ENCODE measurements at places on chromosomes 16 and 17.

DNA sequence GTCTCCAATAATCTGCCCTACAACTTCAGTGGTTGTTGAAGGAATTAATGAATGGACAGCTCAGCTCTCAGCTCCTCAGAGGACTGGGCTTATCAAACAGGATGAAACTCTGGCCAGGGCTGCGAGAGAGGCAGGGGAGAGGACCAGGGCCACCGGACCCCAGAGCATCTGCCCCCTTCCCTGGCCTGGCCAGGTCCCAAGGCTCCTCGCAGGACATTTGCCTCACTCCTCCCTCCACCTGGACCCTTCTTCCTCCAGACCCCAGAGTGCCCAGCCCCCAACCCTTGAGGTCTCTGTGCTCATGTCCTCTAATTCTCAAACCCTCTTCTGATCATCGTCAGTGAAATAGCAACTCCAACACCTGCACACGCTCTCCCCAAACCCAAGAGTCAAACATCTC, 3.7 kb downstream of the CD300C start:
- DNase-seq, result no peak

DNA sequence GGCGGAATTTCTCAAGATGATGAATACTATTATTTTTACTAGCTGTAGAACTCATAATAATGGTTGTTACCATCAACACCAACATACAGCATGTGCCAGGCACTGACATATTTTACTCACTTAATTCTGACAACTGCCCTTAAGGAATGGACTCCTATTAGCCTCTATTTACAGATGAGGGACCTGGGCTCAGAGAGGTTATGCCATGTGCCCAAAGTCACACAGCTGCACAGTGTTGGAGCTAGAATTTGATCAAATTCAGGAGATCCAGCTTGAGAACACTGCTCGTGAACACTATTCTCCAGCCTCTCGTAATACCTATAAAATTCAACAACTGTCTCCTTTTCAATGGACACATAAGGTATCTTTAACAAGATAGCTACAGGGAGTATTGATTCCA, 97.2 kb downstream of the XYLT1 start:
- no peak for DNase-seq

DNA sequence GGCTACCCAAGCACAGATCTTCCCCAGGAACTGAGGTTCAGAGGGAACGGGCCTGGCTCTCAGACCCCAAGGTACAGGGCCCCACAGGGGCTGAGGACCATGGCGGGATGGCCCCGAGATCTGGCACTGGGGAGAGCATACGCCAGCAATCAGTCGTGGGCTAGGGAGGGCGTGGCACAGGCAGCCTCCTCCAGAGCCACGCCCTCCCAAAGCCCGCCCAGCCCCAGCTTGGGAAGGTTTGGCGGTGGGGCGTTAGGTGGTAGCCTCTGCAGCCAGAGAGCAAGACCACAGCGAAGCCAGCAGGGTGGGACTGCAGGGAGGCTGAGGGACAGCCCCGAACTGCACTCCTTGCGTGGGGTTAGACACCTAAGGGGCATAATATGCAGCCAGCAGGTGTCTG, 11.6 kb downstream of the WNT9B start:
- no peak for DNase-seq

- DNase-seq, result no peak
Measured at GRCh38 chr16:73608911-73609310, 561.0 kb upstream of the ZFHX3 start.

DNA sequence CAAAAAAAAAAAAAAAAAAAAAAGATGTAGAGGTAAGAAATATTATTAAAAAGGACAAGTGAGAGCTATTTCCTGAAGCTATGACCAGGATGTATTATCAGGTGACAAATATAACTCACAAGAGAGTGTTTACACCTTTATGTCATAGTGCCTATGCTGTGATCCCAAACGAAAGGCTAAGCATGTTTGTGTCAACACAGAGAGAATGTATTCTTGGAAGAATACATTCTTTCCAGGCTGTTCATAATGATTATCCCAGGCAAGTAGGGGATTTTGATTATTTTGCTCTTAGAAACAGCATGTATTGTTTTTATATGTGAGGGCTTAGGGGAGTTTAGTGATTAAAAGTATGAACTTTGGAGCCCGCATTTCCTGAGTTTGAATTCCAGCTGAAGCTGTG, 175.0 kb downstream of the SPECC1 start:
- DNase-seq, result no peak

- DNase-seq, result no peak
Measured at GRCh38 chr16:56932721-56933619, 1.0 kb downstream of the HERPUD1 start.

- no peak for DNase-seq
Measured at GRCh38 chr16:11688520-11688886, 20.2 kb downstream of the SNN start.
